Foreskin fibroblast (primary cell): ENCODE measurements at places on chromosomes 12 and 14.
A peak's percentile ranks its signal among the peaks of the same experiment; 100 is the strongest.

DNA sequence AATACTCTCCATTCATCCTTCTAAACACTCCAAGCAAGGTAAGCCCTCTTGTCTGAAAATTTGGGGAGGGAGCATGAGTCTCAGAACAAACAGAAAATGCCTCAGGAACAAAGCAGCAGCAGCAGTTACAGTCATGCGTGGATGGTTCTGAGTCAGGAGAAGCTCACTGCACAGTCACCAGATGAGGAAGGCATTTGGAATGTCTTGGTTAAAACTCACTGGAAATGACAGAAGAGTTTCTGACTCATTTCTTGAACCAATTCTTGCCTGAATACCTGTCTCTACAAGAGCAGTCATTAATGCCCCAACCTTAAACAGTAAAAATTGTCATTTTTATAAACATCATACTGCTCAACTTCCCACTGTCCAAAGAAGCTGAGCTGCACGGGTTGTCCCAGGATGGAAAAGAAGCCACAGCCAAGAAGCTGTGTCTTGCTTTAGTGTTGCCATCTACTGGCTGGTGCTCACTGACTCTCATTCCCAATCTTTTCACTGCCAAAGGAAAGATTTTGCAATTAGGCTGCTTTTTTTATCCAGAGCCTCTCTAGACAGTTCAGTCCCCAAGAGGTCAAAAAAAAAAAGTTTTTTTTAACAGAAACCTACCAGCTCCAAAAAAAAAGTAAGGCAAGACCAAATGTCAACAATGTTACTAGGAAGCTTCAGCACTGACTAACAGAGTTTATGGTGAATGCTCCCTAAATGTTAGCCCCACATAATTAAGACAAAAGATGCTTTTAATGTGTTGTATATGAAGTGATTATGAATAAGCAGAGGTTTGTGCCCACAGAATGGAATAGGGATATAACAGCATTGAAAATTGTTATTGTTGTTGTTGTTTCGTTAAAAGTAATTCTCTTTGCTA is 40.4 kb downstream of the KICS2 start:
- peak; percentile 97 for DNase-seq

GRCh38 chr12:110224379-110225304 is 56.4 kb upstream of the ATP2A2 start:
- DNase-seq: peak; percentile 64

- DNase-seq: no peak
These were observed 78.5 kb downstream of the PPM1H start for GRCh38 chr12:62856454-62856853.

- DNase-seq: peak; percentile 67
These were observed 20.3 kb upstream of the TMX1 start for GRCh38 chr14:51219473-51220448.

DNA sequence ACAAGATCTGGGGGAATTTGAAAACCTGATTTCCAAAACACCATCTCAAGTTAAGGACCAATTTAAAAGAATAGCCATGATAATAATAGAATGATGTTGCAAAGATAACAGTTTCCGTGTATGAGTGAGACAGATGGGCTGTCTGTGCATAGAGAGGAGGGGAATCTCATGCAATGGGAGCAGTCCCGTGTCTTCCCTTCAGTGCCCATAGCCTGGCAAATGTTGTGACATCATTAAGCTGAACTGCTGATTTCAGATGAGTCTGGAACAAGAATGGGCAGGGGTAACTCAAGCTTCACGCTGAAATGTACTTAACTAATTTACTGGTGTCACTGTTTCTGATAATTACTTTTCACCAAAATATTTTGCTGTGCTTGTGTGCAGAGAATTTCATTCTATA is 454.0 kb downstream of the FOXG1 start:
- DNase-seq: no peak

DNA sequence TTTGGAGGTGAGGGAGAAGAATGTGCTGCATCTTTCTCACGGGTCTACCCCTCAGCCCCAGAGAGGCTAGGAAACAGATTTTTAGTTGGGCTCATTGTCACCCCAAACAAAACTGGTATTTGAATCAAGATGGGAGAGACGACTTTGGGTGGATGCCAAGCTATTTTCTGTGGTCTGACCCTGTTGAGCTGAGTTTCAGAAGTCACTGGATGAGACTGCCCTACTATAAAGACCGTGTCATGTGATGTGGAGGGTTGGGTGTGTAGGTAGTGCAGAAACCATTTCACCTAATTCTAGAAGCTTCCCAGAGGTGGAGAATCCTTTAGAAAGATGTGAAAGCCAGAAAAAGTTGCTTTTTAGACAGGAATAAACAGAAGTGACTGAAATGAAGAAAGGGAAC is 60.2 kb downstream of the IFT43 start:
- no peak for DNase-seq

DNA sequence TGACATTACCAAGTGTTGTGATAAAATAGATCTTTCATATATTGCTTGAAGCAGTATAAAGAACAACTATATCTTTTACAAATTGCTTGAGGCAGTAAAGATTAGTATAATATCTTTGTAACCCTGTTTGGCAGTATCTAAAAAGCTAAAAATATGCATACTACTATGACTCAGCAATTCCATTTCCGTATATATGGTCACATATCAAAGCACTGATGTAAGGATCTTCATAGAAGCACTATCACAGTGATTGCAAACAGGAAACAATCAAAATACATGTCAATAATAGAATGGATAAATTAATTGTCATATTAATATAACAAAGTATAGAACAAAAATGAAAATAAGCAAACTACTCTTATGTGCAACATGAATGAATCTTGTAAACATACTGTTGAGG is 158.4 kb upstream of the IGF1 start:
- DNase-seq: no peak

GRCh38 chr14:87935081-87935828 is 57.7 kb downstream of the GALC start:
- DNase-seq: peak; percentile 12
